ENCODE measurements at places on chromosomes 11 and 22.

DNA sequence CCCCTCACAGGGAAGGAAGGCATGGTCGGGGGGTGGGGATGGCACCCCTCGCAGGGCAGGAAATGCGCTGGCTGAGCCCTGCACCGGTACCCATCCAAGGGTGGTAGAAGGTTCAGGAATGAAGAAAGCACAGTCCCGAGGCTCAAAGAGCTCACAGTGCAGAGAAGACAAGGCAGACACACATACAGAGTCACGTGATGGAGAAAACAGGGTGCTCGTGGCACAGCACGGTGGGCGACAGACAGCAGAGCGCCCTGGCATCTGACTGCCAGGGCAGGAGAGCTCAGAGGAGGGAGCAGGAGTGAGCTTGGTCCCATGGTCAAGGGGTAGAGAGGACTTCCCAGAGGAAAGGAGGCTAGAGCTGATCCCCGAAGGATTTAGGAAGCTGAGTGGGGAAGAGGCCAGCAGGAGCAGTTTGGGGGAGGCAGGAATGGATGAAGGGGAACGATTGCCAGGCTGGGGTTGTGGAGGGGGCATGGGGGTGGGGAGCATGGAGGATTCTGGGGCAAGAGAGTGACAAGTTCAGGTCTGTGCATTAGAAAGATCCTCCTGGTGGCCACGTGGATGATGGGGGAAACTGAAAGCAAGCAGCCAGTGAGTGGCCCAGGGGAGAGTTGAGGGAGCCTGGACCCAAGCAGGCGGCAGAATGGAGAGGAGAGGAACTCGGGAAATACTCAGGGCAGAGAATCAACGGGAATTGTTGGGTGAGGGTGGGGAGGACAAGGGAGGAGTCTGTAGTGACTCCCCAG lies 43.9 kb downstream of the PDE2A start:
- peaks cover 1% of the 10 kb centered on the region for H3K4me1 ChIP-seq
- H3K27me3 ChIP-seq = peaks cover 9% of the 10 kb centered on the region
- no peak overlapping the region for H3K27ac ChIP-seq
- H3K4me3 ChIP-seq = no peak overlapping the region

DNA sequence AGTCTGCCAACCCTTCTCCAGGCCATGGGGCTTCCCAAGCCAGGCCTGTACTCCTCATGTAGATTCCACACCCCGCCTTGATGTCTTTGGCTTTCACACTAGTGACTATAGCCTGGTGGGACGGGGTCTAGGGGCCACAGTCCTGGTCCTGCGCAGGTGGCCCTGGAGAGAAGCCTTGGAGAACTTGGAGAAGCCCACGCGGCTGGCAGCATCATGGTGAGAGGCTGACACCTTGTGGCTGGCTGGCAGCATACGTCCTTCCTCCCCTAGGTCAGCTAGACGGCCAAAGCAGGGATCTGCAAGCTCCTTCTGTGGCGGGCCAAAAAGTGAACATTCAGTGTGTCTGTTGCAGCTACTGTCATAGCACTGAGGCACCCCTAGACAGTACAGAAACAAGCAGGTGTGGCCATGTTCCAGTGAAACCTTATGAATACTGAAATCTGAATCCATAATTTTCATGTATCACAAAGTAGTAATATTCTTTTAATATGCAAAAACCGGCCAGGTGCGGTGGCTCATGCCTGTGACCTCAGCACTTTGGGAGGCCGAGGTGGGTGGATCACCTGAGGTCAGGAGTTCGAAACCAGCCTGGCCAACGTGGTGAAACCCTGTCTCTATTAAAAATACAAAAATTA lies 42.0 kb downstream of the FAM83F start:
- peaks cover 8% of the 10 kb centered on the region for H3K27me3 ChIP-seq
- no peak overlapping the region for H3K27ac ChIP-seq
- no peak overlapping the region for H3K4me3 ChIP-seq
- no peaks in the 10 kb centered on the region for H3K36me3 ChIP-seq

DNA sequence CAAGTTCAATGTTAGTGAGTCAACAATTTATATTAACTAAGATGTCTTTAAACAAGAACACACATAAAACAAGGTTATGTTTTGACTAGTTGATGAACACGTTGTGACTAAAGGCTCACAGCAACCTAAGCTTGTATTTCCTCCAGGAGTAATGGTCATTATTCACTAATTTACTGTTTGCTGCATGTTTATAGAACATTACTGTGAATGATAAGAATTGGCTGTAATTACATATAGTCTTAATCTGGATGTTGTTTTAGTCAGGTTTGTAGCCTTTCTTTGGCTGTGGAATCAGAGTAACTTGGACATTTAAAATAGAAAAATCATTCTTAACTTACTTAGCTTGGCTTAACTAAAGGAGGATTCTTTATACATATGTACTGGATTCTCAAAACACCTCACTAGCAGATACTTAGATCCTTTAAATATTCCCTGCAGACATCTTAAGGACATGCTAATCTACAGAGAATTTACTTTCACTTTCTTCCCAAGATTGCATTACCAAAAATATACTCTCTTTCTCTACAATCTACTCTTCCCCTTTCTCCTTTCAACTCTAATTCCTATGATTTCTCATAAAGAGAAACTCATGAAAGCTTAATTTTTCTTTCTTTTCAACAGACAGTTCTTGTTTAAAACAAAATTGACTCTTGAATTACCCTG lies 319.7 kb upstream of the CTSC start:
- DNase-seq = no peak
- no peaks in the 10 kb centered on the region for H3K36me3 ChIP-seq
- H3K27me3 ChIP-seq = no peaks in the 10 kb centered on the region
- H3K4me3 ChIP-seq = peak overlapping the region; percentile 44

GRCh38 chr11:60305906-60306619 lies 21.0 kb upstream of the MS4A6E start:
- no peak overlapping the region for H3K4me3 ChIP-seq
- no peak for DNase-seq
- H3K36me3 ChIP-seq = no peaks in the 10 kb centered on the region

DNA sequence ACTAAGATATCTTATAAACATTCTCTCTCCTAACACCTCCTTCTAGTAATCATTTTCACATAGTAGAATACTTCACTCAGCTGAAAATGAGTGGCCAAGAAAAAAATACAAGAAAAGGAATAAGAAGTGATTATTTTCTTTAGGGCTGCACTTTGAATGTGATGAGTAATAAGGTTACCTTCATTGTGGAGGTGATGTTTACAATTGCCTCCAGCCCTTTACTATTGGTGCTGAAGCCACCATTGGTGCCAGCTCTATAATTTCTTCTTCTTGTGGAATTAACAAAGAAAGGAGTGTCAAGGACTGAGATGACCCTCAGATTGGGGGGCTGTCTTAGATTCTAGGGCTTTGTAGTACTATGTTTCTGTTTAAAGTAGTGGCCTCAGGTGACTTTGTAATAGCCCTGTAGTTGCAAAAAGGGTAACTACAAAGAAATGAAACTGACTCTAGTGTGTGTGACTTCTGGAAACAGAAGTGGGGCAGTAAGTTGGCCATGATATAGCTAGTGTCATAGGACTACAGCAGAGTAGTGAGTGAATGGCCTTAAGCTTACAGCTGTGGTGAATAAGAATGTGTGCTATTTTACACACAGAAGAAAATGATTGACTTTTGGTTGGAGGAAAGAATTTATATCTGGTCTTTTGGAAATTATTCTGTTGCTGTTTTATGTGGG lies 287.2 kb downstream of the TMEM135 start:
- H3K4me3 ChIP-seq = no peak overlapping the region
- no peak for DNase-seq
- H3K36me3 ChIP-seq = peaks cover 25% of the 10 kb centered on the region
- H3K4me1 ChIP-seq = no peaks in the 10 kb centered on the region
- H3K27me3 ChIP-seq = no peaks in the 10 kb centered on the region
- H3K27ac ChIP-seq = no peak overlapping the region

DNA sequence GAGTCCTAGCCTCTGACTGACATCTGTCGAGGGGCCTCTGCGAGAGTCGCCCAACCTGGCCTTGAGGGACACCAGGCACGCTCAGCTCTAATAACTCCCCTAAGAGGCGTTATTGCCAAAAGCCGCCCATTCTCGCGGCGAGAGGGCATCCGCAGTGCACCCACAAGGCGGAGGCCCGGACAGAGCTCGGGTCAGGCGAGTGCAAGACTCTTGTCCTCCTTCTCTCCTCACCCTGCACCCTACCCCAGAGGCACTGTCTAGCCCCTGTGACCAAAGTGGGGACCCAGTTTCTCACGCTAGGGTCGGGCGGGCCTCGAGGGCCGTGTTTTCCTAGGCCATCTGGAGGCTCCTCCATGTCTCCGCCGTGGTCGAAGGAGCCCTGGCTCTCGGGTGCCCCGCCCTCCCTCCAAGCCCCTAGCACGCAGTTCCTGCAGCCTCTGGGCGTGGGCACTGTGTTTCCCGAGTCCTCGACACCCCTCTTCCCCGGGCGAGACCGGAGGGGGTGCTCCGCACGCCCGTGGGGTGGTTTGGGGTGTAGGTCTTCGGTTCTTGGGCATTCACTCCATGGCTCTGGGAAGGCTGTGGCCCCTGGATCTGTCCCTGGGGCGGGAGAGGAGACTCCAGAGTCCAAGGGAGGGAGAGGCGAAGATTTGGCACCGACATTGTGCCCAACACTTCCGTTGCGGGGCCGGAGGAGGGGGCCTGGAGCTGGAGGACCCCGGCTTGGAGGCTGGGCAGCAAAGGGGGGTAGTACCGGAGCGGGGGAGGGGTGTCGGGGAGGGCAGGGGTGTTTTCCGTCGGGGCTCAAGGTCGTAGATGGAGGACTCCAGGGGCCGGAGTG lies 1.0 kb downstream of the CHRM4 start:
- DNase-seq = no peak
- no peak overlapping the region for H3K27ac ChIP-seq
- H3K36me3 ChIP-seq = peaks cover 2% of the 10 kb centered on the region
- H3K4me3 ChIP-seq = peak overlapping the region; percentile 25
- peaks cover 21% of the 10 kb centered on the region for H3K4me1 ChIP-seq
- H3K27me3 ChIP-seq = peaks cover 58% of the 10 kb centered on the region

GRCh38 chr11:83172551-83172950 lies 15.6 kb downstream of the PCF11 start:
- H3K4me1 ChIP-seq = peaks cover 52% of the 10 kb centered on the region
- H3K27me3 ChIP-seq = no peaks in the 10 kb centered on the region
- no peak overlapping the region for H3K27ac ChIP-seq
- H3K4me3 ChIP-seq = peak overlapping the region; percentile 30
- DNase-seq = no peak

DNA sequence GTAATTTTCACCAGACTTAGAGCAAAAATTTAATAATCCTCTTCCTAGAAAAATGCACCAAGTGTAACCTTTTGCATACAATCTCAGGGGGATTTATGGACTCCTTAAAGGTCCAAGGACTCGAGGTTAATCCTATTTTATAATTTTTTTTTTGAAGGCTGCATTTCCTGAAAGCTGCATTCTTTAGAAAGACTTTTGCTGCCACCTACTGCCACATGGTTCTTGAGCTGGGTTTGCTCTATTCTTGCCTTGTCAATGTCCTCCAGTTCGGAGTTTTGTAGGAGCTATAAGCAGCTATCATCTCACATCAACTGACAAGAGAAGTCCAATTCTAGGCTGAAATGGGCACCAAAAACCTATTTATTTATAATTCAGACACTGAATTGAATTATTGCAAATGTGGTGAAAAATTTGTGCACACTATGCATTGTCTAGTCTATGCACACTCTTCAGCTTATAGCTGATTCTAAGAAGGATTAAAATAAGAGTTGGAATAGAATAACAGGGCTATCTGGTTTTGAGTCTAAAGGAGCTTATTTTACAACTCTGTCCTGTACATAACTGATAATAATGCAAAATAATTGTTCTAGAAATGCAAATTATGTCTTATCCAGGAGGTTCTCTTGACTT lies 31.3 kb downstream of the TRAF6 start:
- no peak overlapping the region for H3K27ac ChIP-seq
- peaks cover 3% of the 10 kb centered on the region for H3K27me3 ChIP-seq
- DNase-seq = no peak
- peaks cover 4% of the 10 kb centered on the region for H3K4me1 ChIP-seq
- no peak overlapping the region for H3K4me3 ChIP-seq

DNA sequence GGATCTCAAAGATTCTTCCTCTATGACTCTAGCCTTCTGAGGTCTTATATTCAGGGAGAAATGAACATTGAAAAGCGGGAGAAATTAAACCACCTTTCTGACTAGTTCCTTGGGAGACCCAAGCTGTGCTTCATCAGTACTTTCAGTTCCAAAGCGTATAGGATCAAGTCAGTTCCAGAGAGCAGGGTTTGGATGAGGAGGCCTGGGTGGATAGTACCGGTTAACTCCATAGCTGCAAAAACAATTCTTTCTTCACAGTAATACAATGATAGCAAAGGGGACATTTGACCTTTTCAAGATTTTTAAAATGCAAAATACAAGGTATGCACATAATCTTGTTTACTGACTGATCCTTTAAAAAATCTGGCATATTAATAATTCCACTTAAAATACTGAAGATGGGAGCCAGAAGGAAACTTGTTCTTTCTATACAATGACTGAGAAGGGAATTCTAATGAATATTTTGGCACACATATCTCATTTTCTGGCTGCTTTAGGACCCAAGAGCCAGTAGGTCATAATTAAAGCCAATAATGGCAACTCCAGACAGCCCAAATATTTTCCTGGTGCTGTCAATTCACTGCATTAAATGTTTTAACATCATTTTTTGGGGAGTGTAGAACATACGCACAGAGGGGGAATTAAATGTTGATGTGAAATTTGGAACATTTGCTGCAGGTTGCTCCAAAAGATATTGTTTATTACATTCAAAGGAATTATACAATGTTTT lies 16.0 kb downstream of the ADM start:
- H3K4me3 ChIP-seq = no peak overlapping the region
- peaks cover 12% of the 10 kb centered on the region for H3K27me3 ChIP-seq
- no peak for DNase-seq

- H3K27ac ChIP-seq = peak within 1 kb of the TSS; percentile 45
- H3K27me3 ChIP-seq = no peaks in the 10 kb centered on the region
- H3K4me3 ChIP-seq = peak within 1 kb of the TSS; percentile 38
- H3K4me1 ChIP-seq = peaks cover 35% of the 10 kb centered on the region
- peaks cover 26% of the 10 kb centered on the region for H3K36me3 ChIP-seq
- DNase-seq = no peak
Observed at GRCh38 chr22:25741692-25742626, at the start of gene MYO18B. MYO18B (plus strand) TSS chr22:25742188; CDS start chr22:25761093, 18,905 bp downstream.

- DNase-seq = no peak
- no peak overlapping the region for H3K4me3 ChIP-seq
- no peaks in the 10 kb centered on the region for H3K27me3 ChIP-seq
- H3K4me1 ChIP-seq = no peaks in the 10 kb centered on the region
- peaks cover 24% of the 10 kb centered on the region for H3K36me3 ChIP-seq
- H3K27ac ChIP-seq = no peak overlapping the region
Observed at GRCh38 chr22:19385221-19385906, 46.2 kb downstream of the HIRA start.

DNA sequence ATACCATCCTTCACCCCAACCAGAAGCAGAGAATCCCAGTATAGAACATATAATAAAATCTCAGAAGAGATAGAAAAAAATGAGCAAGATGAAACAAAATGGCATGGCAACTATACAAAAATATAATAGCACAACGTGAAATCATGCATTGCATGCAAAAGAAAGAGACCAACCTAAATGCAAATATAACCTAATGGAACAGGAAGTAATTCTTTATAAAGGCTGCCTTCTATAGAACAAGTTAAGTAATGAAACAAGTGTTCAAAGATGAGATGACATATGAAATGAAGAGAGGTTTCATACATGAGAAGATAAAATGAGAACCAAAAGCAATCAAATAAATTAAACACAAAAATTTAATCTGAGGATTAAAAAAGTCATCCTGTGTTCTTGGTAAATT lies 18.5 kb upstream of the ARHGAP20 start:
- no peak overlapping the region for H3K27ac ChIP-seq
- H3K4me3 ChIP-seq = no peak overlapping the region
- no peaks in the 10 kb centered on the region for H3K4me1 ChIP-seq

- no peaks in the 10 kb centered on the region for H3K36me3 ChIP-seq
- H3K4me3 ChIP-seq = no peak overlapping the region
- no peak overlapping the region for H3K27ac ChIP-seq
- DNase-seq = no peak
- H3K4me1 ChIP-seq = peaks cover 5% of the 10 kb centered on the region
Observed at GRCh38 chr11:78727816-78728215, 153.2 kb upstream of the NARS2 start.

All from activated naive CD8-positive, alpha-beta T cell treated with anti-CD3 and anti-CD28 coated beads, Interleukin-2, amount 10 ng/mL, durations not matched to agents 7 days and 5 days (primary cell).